Nucleus accumbens (tissue), 56 donors: ENCODE measurements at places on chromosomes 16 and 17.

DNA sequence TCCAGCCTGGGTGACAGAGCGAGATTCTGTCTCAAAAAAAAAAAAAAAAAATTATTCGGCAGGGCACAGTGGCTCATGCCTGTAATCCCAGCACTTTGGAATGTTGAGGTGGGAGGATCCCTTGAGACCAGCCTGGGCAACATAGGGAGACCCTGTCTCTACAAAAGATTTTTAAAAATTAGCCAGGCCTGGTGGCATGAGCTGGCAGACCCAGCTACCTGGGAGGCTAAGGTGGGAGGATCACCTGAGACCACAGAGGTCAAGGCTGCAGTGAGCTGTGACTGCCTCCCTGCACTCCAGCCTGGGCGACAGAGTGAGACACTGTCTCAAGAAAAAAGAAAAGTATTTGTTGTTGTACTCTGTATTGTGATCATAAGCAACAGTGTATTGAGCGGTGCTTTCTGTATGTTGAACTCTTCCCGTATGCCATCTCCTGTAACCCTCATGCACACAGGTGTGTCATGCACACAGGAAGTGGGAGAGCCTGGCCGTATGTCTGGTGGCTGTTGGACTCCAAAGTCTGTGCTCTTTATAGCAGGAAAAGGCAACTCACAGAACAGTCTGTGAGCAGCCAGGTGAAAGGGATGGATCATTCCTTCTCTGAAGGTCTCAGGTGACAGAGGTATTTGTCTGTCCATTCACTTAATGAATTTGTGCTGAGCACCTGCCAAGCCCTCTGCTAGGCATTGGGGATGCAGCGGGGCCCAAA lies 17.1 kb downstream of the CDH1 start:
- DNase-seq, result no peak

DNA sequence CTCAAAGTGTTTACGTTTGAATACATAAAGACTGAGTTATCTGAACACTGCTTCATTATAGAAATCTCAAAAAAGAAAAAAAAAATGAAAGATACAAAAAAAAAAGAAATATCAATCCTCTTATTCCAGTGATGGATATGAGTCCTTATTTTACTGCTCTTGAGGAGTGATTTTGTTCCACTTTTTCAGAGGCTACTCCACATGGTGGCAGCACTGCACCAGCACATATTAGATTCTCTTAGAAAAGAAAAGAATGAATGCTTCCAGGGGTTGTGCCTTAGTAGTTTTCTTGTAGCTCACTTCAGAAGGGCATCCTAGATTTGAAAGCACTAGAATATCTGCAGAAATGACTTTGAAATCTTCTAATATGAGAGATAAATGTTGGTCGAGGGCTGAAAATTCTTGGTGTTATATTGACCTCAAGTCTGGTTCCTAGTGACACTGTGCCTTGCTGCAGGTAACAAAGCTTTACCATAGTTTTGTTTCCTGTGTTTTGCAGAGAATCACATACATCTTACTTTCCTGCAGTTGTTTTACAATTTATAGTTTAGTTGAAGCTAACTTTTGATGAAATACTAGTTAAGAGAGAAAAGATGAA lies 25.9 kb downstream of the AP2B1 start:
- peak; percentile 13 for DNase-seq

- peak; percentile 80 for DNase-seq
Measured at GRCh38 chr16:72938795-72939164, 109.1 kb downstream of the ZFHX3 start.

DNA sequence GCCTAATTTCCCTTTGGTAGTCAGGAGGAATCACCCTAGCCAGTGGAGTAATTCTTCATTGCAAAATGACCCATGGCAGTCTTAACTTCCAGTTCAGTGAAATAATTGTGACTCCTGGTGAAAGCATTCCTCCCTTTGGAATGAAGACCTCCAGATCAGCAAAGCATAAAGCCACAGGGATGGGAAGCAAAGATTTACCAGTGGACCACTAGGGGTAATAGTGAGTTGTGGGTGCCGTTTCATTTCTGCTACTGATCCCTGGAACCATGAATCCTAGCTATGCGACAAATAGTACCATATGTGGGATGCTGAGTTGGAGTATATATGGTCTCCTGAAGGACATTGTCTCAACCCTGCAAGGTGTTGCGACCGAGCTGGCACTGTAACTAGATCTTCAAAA lies 13.7 kb downstream of the DYNLL2 start:
- no peak for DNase-seq

- DNase-seq, result no peak
Measured at GRCh38 chr17:54754560-54754959, 146.1 kb upstream of the TOM1L1 start.

DNA sequence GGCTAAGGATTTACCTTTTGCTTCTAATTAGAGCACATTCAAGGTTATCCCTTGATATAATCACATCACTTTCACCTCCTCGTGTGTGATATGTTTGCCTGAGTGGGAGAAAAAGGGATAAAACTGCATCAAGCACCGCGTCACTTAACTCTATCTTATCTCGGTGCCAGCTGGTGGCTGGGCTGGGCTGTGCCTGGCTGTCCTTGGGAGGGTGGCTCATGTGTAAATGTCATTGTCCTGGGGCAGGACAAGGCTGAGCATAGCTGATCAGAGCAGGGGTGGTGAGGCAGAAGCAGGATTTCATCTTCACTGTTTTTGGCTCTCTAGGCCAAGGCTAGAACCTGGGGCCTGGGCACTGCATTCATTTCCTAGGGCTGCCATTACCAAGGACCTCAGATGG lies 105.3 kb downstream of the RAP1GAP2 start:
- DNase-seq, result no peak

DNA sequence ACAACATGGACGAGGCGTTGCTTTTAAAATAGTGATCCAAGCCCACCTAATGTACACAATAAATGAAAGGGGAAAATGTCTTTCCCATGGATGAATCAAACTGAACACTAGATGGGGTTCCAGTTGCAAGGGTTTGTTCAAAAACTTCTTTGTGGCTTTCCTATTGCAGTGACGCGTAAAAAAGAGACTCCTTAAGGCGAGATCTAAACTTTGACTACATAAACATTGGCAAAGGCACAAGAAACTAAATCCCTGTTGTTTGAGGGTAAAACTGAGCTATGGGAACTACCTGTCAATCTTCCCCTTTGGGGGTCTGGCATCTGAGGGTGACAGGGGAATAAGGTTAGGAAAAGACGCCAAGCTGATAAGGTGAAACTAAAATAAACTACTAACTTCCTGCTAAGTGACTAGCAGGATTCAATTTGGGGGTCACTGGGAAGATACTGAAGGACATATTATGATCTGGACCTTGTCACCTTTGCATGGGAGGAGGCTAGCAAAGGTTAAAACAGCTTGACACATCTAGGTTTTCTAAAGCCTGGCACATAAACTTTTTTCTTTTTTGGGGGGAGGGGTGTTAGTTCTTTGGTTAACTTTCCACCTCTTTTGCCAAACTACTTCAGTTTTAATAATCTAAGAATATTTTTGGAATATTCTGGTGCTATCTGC lies 4.7 kb downstream of the SALL1 start:
- DNase-seq, result no peak

DNA sequence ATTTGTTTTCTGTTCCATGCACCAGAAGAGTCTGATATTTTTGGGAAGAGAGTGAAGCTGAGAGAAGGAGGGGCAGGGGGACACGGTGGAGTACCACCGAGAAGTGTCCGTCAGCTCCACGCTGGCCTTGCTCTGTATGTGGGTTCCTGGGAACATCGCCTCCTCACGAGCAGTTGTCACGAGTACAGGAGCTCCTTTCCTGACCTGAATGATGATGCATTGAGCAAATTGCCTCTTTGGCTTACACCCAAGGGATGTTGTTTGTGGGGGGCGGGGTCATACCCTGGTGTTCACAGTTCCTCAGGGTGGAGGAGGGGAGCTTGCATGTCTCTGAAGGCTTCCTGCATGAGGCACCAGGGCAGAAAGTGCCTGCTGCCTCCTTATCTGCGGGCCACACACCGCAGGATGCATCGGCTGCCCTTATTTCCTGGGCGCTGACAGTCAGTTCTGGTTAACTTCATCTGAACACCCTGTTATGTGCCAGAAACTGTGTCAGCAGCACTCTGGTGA lies 36.2 kb downstream of the RGS9 start:
- no peak for DNase-seq
